ENCODE measurements at places on chromosomes 13 and 19. TPM values are rescaled to one million over a fixed set of nuclear protein-coding genes. Genes with fewer than 3 reads are reported as not detected.

GRCh38 chr19:5947435-5947834 is 30.5 kb downstream of the RANBP3 start:
- DNase-seq, result no peak
- H3K27me3 ChIP-seq, result no peaks in the 10 kb centered on the region
- no peak overlapping the region for H3K4me3 ChIP-seq
- peaks cover 14% of the 10 kb centered on the region for H3K36me3 ChIP-seq
- H3K27ac ChIP-seq, result peak overlapping the region; percentile 85

DNA sequence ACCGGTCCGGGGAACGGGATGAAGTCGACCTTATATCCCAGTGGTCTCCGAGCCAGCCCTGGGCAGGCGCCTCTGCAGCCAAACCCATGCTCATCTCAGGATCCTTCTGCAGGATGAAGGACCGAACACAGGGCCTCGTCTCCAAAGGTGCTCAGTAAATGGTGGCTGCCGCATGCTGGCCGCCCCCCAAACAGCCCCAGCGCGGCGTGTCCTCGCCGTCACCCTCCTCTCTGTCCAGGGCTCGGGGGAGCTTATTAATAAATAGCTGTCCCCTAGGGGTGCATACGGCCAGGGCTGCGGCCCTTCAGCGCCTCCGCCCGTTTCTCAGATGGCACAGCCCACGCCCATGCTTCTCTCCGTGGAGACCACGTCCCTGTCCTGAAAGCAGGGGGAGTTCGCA is 32.6 kb upstream of the SPACA7 start:
- no peak for DNase-seq
- H3K27ac ChIP-seq, result no peak overlapping the region
- no peaks in the 10 kb centered on the region for H3K36me3 ChIP-seq
- H3K4me1 ChIP-seq, result no peaks in the 10 kb centered on the region
- no peak overlapping the region for H3K4me3 ChIP-seq
- peaks cover 5% of the 10 kb centered on the region for H3K27me3 ChIP-seq

GRCh38 chr13:81987677-81988357 is 1646.9 kb upstream of the SPRY2 start:
- H3K36me3 ChIP-seq, result no peaks in the 10 kb centered on the region
- no peak for DNase-seq
- no peaks in the 10 kb centered on the region for H3K27me3 ChIP-seq
- no peak overlapping the region for H3K27ac ChIP-seq
- H3K4me1 ChIP-seq, result no peaks in the 10 kb centered on the region

DNA sequence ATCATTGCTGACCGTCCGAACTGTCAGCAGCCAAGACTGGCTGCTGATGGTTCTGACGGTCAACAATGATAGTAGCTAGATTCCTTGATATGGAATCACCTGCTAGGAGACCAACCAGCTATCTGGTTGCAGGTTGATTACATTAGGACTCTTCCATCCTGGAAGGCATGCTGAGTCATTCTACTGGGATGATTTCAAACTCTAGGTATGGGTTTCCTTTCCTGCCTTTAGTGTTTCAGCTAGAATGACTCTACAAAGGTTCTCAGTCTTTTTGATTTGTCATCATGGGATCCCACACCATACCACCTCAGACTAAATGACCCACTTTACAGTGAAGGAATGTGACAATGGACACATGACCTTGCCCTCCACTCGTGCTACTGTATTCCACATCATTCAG is 138.1 kb upstream of the KL start:
- H3K27me3 ChIP-seq, result no peaks in the 10 kb centered on the region
- H3K4me1 ChIP-seq, result no peaks in the 10 kb centered on the region
- no peak for DNase-seq
- no peak overlapping the region for H3K4me3 ChIP-seq
- H3K27ac ChIP-seq, result no peak overlapping the region

- peaks cover 11% of the 10 kb centered on the region for H3K4me1 ChIP-seq
- H3K27ac ChIP-seq, result no peak overlapping the region
- H3K27me3 ChIP-seq, result peaks cover 29% of the 10 kb centered on the region
- no peaks in the 10 kb centered on the region for H3K36me3 ChIP-seq
- H3K4me3 ChIP-seq, result peak overlapping the region; percentile 29
- DNase-seq, result peak; percentile 56
Measured at GRCh38 chr19:15452111-15453047, 2.6 kb upstream of the WIZ start.

GRCh38 chr13:49608651-49609331 is 19.5 kb upstream of the ARL11 start:
- no peaks in the 10 kb centered on the region for H3K36me3 ChIP-seq
- peaks cover 22% of the 10 kb centered on the region for H3K4me1 ChIP-seq
- H3K27ac ChIP-seq, result no peak overlapping the region
- H3K27me3 ChIP-seq, result no peaks in the 10 kb centered on the region

DNA sequence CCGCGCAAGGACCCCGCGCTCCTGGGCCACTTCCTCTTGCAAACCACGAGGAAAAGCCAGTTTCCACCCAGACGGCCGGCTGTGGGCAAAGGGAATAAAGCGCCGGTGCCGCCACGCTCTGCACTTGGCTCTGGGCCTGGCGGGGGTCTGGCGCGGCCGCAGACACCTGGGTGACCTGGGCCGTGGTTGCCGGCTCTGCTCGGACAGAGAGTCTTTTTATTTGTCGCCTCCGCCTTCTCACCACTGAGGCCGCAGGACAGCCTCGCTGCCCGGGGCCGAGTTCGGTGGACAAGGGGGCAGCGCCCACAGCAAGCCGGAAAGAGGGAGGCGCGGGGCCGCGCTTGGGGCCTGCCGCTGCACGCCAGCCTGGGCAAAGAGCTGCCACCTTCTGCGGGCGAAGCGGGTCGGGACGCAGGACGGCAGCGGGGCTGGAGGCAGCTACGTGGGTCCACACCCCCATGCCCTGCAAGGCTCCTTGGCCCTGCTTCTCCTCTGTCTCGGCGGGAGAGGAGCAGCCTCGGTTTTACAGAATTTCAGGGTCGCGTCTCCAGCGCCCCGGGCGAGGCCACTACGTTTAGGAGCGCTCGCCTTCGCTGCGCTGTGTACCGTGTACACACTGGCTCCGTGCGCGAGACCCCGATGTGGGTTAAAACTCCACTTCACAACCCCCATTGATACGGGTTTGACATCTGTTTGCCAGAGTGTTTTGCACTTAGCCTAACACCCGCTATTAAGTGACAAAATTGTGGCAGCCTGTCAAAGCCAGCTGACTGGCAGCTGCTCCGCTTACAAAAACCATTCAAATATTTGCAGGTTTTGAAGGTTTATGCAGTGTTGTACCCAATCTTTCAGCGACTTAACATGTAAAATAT is 13.0 kb upstream of the SOX1 start:
- H3K36me3 ChIP-seq, result no peaks in the 10 kb centered on the region
- peaks cover 100% of the 10 kb centered on the region for H3K27me3 ChIP-seq
- H3K27ac ChIP-seq, result no peak overlapping the region
- no peak overlapping the region for H3K4me3 ChIP-seq
- DNase-seq, result no peak
- H3K4me1 ChIP-seq, result peaks cover 10% of the 10 kb centered on the region

DNA sequence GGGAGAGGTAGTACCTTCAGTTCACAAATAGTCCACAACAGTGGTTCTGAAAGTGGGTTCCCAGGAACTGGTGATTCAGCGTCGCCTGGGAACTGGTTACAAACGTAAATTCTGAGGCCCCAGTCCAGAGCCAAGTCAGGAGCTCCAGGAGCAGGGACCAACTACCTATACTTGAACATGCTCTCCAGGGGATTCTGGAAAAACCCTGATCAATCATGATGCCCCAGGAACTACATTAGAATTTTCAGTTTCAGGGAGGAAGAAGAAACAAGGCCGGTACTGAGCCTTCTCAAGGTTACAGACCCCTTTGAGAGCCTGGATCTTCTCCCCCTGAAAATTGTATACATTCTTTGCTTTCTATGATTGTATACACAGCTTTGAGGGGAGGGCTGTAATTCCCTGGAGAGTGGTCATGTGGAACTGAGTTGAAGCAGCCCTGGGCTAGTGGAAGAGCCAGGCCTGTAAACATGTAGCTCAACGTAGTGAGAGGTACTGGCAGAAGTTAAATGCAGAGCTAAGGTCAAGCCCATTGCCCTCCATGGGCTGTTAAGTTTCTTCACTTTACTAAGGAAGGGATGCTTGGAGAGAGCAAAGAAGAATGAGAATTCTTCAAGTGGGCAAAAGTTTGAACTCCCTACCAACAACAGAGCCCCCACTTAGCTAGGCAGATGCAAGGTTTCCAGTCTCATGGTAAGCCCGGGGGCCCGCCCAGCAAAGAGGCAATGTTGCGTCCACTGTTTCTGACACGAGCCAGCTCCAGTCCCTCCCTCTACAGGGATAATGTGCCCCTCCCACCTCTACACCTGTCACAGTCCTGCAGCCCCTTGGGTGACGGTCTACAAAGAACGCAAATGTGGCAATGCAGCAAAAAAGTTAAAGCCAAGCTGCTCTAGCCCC is 17.0 kb downstream of the DOCK9 start:
- H3K4me1 ChIP-seq, result peaks cover 29% of the 10 kb centered on the region
- no peak overlapping the region for H3K4me3 ChIP-seq
- H3K27me3 ChIP-seq, result no peaks in the 10 kb centered on the region
- H3K36me3 ChIP-seq, result no peaks in the 10 kb centered on the region
- no peak for DNase-seq
- no peak overlapping the region for H3K27ac ChIP-seq

DNA sequence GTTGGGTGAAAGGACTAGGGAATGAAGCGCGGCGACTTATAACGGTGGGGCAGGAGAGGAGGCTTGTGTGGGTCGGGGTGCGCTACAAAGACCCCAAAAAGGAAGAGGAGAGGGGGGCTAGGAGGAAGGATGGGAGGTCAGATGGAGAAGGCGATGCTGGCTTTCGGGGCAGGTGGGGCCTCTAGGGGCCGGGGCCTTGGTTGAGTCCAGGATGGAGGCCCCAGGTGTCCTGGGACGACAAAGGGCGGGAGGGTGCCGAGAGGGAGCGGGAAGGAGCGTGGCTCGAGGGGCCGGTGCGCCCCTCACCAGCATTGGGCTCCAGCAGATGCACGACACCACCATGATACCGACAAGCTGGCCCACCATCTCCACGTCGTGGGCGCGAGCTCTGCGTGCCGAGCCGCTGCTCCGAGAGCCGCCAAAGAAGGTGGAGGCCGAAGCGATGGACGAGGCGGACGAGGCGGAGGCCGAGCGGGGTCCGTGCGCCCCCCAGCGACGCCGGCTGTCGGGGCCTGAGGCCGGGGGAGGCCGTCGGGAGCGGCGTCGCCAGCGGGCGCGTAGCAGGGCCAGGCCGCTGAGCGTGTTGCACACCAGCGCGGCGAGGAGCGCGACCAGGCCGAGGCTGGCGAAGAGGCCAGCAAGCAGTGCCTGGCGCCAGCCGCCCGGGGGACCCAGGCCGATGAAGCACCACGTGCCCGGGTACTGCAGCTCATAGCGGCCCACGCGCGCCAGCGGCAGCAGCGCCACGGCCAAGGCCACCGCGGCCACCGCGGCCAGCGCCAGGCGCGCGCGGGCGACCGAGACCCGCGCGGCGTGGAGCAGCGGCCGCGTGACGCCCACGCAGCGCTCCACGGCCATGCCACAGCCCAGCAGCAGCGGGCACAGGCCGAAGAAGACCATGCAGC is 1.8 kb downstream of the PTGER1 start:
- H3K4me3 ChIP-seq, result no peak overlapping the region
- no peak overlapping the region for H3K27ac ChIP-seq
- peaks cover 47% of the 10 kb centered on the region for H3K4me1 ChIP-seq
- no peak for DNase-seq
- no peaks in the 10 kb centered on the region for H3K36me3 ChIP-seq

DNA sequence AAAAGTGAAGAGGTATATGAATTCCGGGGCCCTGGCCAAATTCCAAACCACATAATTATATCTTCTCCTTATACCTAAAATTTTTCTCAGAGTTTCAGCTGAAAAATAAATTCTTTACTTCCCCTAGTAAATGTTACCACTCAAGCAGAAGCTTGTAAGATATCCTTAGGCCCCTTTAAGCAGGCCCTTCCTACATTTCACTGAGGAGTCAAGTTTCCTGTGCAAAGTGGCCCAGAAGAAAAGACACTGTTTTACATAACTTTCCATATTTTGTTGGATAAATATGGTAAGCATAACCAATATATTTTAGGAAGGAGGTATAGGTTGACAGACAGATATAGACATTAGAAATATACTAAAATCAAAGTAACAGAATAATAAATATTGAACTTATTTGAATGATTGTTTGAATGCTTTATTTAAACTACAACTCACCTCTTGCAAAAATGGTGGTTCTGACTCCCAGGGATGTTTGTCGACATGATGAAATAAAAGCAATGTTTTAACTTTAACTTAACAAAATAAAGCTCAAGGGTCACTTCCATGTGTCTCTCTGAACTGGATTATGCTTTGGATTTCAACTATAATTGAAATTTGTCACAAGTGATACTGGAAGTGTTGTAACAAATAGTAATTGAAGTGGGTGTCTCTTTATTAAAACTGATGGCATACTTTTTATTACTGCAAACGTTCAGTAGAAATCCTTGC is 141.2 kb downstream of the SPRY2 start:
- H3K36me3 ChIP-seq, result no peaks in the 10 kb centered on the region
- DNase-seq, result no peak
- H3K4me1 ChIP-seq, result no peaks in the 10 kb centered on the region
- no peak overlapping the region for H3K4me3 ChIP-seq
- H3K27me3 ChIP-seq, result no peaks in the 10 kb centered on the region

DNA sequence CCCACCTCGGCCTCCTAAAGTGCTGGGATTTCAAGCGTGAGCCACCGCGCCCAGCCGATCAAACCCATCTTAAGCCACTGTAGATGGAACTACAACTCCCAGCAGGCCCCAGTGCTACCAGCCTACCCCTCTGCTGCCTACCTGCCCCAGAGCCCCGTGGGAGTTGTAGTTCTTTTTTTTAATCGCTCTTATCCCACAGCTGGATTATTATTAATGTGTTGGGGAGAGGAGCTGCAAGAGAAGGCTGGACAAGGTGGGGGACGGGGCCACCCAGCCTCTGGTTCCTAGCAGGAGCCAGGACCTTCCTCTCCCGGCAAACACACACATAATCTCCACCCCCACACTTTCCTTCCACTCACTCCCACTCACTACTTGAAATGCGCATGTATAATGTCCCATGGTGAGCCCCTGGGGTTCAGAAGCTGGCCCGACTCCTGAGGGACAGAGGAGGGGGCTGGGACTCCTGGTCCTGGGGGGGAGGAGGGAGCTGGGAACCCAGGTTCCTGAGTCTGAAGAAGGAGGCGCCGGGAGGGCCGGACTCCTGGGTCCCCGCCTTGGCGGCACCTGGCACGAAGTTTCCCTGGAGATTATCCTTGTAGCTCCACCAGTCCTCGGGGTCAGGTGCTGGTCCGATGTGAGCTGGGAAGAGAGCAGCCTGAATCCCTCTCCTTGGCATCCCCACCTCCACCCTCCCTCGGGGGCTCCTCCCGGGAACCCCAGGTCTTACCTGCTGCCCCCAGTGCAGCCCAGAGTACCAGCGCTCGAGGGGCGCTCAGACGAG is 958 bp downstream of the CA11 start:
- H3K27ac ChIP-seq, result peak overlapping the region; percentile 70
- H3K4me3 ChIP-seq, result peak overlapping the region; percentile 33
- H3K4me1 ChIP-seq, result peaks cover 28% of the 10 kb centered on the region
- no peaks in the 10 kb centered on the region for H3K36me3 ChIP-seq

Gene CYP4F2
- not detected for polyA plus RNA-seq

Gene FGF22
- 0.25 TPM for polyA plus RNA-seq

Gene SYNGR4
- polyA plus RNA-seq, result 0.14 TPM

Gene ZNF844
- 26.7 TPM for polyA plus RNA-seq

Gene CDX2
- not detected for polyA plus RNA-seq

Gene GPR183
- 9.3 TPM for polyA plus RNA-seq

Gene MTUS2
- 0.84 TPM for polyA plus RNA-seq

Gene FCER2
- polyA plus RNA-seq, result 0.54 TPM

Gene KLK3
- polyA plus RNA-seq, result not detected

Gene ADAT3
- polyA plus RNA-seq, result 2.0 TPM
